Ammon's horn (tissue), 1 donor: ENCODE measurements at places on chromosomes 4 and X.

DNA sequence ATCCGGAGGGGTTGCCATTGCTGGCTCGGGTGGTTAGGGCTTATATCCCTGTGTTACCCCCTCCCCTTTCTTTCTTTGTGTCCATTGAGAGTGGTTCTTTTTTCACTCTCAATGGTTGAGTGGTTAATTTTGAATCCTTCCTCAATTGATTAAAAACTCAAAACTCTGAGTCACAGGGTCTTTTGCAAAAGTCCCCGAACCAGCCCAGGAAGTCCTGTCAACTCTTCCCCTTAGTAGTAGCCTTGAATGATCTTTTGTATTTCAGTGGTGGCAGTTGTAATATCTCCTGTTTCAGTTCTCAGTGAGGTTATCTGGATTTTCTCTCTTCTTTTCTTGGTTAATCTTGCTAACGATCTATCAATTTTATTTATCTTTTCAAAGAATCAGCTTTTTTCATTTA is 170.0 kb upstream of the GYPA start:
- no peak for DNase-seq

DNA sequence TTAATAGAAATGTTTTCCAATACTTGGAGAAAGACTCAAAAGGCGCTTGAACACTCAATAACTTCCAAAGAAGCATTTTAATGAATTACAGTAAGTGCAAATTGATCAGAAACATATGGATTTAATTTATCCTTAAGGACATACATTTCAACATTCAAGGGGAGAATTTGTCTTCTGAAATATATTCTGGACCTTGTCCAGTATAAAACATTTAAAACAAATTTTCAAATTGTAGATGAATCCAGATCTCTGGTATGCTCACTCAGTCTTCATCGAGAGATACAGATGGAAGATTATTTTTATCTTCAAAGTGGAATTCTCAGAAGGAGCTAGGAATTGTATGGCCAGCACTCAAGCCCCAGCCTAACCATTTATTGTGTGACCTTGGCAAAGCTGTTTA is 310.4 kb downstream of the ZNF674 start:
- no peak for DNase-seq

DNA sequence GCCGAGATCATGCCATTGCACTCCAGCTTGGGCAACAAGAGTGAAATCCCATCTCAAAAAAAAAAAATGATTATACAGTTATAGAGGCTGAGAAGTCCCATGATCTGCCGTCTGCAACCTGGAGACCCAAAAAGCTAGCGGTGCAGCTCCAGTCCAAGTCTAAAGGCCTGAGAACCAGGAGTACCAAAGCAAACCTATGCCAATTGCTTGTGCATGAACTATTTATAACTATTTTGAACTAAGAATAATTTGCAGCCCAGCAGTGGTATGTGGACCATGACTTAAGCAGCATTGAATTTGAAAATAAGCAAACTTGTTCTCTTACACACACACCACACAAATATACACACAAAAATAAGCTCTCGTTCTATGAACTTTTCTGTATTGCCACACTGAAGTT is 51.8 kb downstream of the TASL start:
- DNase-seq, result no peak

GRCh38 chr4:127414951-127415606 is 217.7 kb upstream of the INTU start:
- no peak for DNase-seq

DNA sequence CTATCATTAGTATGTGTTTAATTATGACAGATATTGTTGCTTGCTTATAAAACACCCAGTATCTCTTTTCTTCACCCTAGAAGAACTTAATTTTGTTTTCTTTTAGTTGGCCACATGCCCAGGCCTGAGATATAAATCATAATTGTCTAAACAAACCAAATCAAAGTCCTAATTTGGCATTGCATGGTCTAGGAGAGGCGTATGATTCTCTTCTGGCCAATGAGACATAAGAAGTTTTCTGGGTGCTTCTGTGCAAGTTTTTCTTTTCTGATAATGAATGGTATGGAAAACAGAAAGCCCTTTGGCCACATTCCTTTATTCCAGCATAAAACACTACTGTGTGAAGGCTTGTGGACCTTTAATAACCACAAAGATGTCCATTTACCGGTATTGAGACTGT is 192.9 kb upstream of the CTSO start:
- no peak for DNase-seq

DNA sequence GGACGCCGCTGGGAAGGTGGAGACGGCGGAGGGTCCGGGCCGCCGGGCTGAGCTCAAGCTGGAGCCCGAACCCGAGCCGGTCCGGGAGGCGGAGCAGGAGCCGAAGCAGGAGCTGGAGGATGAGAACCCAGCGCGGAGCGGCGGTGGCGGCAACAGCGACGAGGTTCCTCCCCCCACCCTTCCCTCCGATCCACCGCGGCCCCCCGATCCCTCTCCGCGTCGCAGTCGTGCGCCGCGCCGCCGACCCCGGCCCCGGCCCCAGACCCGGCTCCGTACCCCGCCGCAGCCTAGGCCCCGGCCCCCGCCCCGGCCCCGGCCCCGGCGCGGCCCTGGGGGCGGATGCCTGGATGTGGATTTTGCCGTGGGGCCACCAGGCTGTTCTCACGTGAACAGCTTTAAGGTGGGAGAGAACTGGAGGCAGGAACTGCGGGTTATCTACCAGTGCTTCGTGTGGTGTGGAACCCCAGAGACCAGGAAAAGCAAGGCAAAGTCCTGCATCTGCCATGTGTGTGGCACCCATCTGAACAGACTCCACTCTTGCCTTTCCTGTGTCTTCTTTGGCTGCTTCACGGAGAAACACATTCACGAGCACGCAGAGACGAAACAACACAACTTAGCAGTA is 483 bp downstream of the USP27X start:
- DNase-seq, result peak; percentile 1

DNA sequence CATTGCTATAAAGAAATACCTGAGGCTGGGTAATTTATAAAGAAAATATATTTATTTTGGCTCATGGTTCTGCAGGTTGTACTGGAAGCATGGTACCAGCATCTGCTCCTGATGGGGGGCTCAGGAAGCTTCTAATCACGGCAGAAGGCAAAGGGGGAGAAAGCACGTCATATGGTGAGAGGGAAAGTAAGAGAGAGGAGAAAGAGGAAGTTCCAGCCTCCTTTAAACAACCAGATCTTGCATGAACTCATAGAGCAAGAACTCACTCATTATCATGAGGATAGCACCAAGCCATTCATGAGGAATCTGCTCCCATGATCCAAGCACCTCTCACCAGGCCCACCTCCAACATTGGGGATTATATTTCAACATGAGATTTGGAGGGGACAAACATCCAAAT is 125.0 kb upstream of the GRPR start:
- no peak for DNase-seq

DNA sequence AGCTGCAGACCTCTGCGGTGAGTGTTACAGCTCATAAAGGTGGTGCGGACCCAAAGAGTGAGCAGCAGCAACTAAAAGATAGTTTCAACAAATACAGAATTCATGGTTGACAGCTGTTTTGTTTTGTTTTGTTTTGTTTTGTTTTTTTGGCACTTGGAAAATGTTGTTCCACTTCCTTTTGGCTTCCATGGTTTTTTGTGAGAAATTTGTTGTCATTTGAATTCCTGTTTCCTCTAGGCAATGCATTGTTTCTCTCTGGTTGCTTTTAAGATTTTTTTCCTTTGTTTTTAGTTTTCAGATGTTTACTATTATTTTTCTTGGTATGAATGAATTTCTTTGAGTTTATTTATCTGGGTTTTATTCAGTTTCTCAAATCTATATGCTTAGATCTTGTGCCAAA is 229.4 kb downstream of the MID1IP1 start:
- no peak for DNase-seq

- DNase-seq, result no peak
Measured at GRCh38 chr4:111849746-111850284, 295.4 kb upstream of the FAM241A start.

GRCh38 chr4:2843941-2844584 is 419 bp downstream of the ADD1 start:
- no peak for DNase-seq

GRCh38 chr4:138243369-138243768 is 1.2 kb upstream of the SLC7A11 start:
- no peak for DNase-seq

DNA sequence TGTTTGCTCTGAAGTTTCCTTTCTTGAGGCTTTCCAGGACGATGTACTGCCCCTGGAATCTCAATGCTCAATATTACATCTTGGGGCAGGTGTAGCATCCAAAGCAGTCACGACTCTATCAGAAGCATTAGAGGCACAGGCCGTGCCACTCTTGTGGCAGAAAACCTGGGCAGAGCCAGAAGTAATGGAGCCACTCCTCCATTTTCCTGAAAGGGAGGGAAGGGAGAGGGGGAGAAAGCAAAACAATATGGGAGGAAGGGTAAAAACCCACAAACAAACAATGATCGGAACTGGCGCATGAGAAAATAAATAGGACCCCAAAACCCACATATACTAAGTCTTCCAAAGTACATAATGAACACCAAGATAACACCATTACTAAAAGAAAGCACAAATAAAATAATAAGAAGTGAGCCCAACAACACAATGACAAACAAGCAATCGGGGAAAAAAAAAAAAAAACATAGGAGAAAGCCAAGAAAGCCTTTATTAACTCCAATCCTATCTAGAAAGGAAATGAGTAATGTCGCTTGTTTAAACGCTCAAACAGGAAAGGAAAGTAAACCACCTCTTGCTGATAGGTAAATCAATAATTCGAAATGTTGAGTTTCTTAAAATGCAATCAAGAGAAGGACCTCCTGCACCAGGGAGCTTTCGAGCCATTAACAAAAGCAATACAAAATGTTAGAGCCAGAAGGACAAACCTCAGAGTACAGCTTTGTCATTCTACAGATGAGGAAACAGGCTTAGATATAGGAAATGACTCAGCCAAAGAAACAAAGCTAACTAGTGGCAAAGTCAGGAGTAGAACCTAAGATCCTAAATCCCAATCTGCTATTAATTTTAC is 117.4 kb downstream of the ATRX start:
- DNase-seq, result no peak
